Right ventricle myocardium inferior (tissue), 1 donor: ENCODE measurements at places on chromosomes 7 and 10. TPM values are rescaled to one million over a fixed set of nuclear protein-coding genes. Genes with fewer than 3 reads are reported as not detected.

DNA sequence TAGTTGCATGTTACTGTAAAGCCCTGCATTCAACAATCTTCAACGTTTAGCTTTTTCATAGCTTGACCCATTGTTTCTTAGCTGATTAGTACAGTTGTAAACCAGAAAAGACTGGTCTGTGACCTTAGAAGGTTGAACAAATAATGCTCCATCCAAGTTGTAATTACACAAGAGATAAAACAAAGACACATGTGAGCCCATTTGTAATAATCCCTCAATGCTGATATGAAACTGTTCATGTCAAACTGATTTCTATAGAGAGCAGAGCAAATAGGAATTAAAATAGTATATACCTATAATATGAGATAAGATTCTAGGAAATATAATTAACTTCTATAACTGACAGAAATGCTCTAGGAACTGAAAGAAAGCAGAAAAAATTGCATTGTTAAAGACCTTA lies 94.7 kb upstream of the SLC25A13 start:
- DNase-seq, result no peak

DNA sequence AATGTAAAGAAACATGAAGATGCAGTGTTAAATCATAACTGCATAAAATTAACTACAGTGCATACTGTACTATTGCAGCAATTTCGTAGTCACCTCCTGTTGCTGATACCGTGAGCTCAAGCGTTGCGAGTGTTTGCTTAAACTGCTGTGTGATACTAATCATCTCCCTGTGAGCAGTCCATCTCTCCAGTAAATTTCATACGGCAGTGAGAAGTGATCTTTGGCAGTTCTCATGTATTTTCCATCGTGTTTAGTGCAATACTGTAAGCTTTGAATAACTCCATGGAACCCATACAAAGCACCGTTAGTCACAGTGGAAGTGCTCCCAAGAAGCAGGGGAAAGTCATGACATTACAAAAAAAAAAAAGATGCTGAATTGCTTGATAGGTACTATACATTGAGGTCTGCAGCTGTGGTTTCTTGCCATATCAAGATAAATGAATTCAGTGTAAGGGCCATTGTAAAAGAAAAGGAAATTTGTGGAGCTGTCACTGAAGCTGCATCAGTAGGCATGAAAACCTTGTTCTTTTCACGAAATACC lies 360.4 kb downstream of the EXOC4 start:
- no peak for DNase-seq

- no peak for DNase-seq
Observed at GRCh38 chr7:25832929-25833328, 319.1 kb upstream of the NFE2L3 start.

DNA sequence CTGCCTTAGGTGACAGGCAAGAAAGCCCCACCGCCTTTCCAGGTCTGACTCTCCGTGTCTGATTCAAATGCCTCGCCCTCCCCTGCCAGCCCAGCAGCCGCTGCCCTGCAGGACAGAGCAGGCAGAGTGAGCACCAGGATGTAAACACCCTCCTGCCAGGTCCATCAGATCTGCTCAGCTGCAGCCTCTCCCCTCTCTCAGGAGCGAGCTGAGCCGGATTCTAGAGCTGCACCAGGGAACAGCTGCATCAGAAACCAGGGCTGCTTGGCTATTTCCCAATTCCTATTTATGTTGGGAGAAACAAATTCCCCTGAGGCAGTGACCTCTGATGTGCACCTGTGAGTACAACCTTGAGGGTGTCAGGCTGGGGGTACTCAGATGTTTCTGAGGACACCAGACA lies 121.5 kb upstream of the ZMIZ1 start:
- no peak for DNase-seq

- no peak for DNase-seq
Observed at GRCh38 chr10:72133517-72133916, 45.2 kb upstream of the SPOCK2 start.

DNA sequence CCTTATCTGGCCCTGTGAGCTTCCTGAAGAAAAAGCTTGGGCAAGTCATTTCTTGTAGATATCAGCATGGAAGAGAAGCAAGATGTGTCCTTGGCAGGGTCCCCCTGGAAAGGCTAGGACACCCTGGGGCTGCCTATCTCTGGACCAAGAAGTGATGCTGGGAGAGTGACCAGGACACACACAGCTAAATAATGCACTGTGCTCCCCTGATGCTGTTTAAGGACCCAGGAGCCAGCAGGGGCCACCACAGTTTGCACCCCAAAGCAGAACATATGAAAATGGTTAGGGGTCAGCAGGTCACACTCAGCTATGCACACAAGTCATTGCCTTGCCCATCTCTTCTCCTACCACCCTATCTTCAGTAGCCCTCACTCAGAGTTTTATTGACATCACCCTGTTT lies 47.9 kb upstream of the GPR26 start:
- no peak for DNase-seq

GRCh38 chr7:74656441-74656836 lies 1.1 kb upstream of the GTF2I start:
- DNase-seq, result no peak

DNA sequence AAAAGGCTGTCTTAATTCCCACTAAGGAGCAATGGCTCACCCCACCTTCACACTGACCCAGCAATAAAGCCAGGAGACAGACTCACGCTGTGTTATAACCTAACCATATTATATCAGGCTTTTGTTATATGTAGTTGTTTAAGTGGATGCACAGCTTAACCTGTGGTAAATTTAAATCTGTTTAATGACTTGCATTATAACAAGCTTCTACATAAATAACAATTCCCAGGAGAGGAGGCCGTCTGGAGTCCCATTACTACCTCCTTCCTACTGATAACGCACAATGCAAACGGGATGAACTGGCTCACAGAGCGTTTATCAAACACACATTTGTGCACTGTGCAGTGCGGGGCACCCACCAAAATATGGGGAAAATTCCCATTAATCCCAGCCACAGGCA lies 102.1 kb upstream of the MGMT start:
- no peak for DNase-seq

DNA sequence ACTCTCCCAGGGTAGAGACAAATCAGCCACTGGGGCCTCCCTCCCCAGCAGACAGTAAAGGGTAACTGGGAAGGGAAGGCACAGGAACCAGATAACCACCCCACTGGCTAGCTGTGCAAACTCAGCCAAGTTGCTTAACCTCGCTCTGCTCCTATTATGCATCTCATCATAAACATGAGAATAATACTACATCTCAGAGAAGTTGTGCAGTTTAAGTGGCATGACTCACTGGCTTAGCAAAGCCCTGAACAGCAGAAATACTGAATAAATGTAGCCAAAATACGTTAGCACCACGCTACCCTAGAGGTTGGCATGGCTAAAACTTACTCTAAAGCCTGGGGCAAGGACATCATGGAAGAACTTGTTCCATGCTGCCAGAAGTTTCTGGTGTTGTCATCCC lies 128.1 kb upstream of the ANK3 start:
- DNase-seq, result no peak

DNA sequence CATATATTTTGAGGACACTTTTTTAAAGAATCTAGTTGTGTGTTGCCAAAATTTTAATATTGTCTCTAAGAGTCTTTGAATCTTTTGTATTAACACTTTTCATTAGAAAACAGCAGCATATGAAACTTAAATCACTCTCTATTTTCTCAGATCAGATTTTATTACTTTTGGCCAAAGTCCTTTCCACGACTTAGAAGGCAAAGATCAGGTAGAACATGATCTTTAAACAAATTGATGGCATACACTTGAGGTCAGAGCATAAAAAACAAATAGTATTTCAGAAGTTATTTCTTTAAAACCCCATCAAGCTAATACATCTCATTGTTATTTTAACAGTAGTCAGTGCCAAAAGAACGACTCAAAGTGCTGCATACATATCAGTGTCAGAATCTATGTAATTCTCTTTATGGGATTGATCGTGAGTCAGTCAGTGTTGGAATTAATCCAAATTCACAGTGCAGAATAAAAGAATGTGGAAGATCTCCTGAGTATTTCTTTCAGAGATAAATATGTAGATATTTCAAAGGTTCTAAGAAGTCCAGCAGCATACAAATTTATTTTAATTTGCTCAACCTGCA lies 9.6 kb upstream of the AGMO start:
- DNase-seq, result no peak

DNA sequence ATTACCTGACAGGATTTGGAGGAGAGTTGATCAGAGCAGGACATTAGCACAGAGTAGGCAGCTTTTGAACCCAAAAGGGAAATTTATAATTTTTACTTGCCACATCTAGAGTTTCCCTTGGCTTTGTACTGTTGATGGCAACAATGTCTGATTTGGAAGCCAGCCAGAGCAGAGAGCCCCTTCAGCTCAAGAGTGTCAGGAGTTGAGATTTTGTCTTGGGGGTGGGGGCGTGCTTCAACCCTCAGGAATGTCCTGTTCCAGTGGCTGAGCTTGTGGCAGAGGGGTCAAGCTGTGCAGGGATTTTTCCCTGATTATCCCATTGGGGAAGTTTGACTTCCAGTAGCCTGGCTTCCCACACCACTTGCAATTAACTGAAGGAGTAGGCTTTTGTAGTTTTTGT lies 27.0 kb downstream of the SP4 start:
- no peak for DNase-seq

GRCh38 chr10:56319386-56319785 lies 41.7 kb downstream of the ZWINT start:
- no peak for DNase-seq

GRCh38 chr7:12322284-12322902 lies 81.3 kb downstream of the VWDE start:
- no peak for DNase-seq

GRCh38 chr7:155231941-155232340 lies 65.7 kb upstream of the INSIG1 start:
- DNase-seq, result no peak

DNA sequence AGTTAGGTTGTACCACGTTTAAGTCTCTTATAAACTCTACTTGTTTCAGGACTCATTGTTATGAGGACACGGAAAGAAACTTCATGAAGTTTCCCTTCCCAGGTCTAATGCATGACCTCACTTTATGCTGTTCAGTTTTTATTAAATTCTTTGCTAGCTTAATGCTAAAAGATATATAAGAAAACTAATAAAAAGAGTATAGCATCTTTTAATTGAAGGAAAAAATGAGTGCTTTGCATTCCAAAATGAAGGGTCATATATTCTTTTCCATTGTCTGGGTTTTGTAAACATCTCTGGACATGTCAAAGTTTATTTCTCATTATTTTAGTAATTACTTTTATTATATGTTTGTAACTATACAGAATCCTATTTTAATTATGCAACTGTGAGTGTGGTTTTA lies 255.8 kb downstream of the CREB5 start:
- no peak for DNase-seq

- no peak for DNase-seq
Observed at GRCh38 chr10:15603446-15604011, 116.2 kb downstream of the ITGA8 start.

DNA sequence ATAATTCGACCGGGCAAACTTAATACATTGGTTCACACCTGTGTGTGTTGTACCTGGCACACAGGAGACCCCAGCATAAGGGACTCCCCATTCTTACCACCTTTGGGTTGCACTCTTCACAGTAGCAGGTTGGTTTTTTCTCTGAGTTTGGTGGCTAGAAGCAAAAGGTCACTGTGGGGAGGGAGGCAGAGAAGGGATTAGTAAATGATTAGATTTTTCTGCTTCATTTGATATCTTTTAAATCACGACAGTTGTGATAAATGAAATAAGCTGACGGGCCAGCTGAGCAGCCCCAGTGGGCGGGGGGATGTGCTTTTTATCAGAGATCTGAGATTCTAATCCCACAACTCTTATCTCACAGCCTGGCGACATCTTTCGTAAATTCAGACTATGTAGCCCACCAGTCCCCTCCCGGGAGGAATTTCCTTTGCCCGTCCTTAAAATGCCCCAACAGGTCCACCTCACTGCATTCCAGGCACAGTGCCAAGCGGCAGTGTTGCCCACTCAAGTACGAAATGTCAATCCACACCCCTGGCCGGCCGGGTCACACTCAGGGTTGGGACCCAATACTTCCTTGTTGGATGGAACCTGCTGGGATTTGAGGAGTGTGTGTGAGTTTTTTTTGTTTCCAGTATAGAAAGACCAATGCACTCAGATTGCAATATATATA lies 10.5 kb upstream of the KCP start:
- DNase-seq, result peak; percentile 58

GRCh38 chr7:140349144-140349771 lies 49.1 kb downstream of the SLC37A3 start:
- DNase-seq, result no peak

DNA sequence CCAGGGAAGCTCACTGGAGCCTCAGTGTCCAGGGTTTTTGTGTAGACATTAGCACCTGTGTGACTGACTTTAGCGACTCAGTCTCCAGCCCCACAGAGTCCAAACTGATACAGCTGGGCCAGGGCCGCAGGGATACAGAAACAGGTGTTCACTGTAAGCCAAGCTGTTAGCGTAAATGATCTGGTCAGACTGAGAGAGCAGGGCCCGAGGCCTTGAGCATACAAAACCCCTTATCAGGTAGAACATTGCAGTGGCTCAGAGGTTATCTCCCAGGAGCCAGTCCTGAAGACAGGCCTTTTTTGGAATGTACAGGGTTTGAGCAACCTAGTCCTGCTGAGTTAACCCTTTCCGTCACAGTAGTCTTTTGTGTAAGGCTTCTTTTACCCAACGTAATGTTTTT lies 25.0 kb downstream of the LHPP start:
- no peak for DNase-seq

DNA sequence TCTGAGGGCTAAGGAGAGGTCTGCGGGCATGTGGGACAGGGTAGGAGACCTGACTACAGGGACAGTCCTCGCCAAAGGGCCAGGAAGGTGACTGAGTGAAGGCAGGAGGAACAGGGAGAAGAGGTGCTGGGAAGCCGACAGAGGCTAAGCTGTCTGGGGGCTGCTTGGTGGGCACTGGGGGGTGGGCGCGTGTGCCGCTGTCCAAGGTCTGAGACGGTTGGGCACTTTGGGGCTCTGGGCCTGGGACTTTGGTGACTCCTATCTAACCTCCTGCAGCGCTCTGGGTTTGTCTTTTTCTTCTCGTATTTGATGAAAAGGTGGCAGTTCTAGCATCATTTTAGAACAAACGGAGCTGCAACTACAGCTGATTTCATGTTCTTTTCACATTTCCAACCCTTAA lies 141.5 kb downstream of the C10orf105 start:
- DNase-seq, result no peak

- no peak for DNase-seq
Observed at GRCh38 chr7:151451156-151451555, 11.2 kb upstream of the CRYGN start.

HYAL4 gene
- total RNA-seq, result not detected

ADCYAP1R1 gene
- 5.8 TPM for total RNA-seq

COL17A1 gene
- 0.43 TPM for total RNA-seq

PRSS1 gene
- total RNA-seq, result not detected

ALOX5 gene
- 7.3 TPM for total RNA-seq

NPSR1 gene
- not detected for total RNA-seq

PGAM2 gene
- 1,123 TPM for total RNA-seq

CACNB2 gene
- total RNA-seq, result 45.6 TPM

PNLIPRP1 gene
- total RNA-seq, result not detected

GCK gene
- total RNA-seq, result 1.8 TPM

PTPN20 gene
- total RNA-seq, result 14.3 TPM

SPDYE5 gene
- not detected for total RNA-seq

NAT16 gene
- not detected for total RNA-seq

ANKRD7 gene
- 0.70 TPM for total RNA-seq
